CD4-positive, alpha-beta T cell treated with Interleukin-17A for 1 hour (primary cell): ENCODE measurements at places on chromosomes 13 and 19.

- no peak for DNase-seq
Measured at GRCh38 chr13:73261739-73262216, 203.0 kb downstream of the KLF5 start.

DNA sequence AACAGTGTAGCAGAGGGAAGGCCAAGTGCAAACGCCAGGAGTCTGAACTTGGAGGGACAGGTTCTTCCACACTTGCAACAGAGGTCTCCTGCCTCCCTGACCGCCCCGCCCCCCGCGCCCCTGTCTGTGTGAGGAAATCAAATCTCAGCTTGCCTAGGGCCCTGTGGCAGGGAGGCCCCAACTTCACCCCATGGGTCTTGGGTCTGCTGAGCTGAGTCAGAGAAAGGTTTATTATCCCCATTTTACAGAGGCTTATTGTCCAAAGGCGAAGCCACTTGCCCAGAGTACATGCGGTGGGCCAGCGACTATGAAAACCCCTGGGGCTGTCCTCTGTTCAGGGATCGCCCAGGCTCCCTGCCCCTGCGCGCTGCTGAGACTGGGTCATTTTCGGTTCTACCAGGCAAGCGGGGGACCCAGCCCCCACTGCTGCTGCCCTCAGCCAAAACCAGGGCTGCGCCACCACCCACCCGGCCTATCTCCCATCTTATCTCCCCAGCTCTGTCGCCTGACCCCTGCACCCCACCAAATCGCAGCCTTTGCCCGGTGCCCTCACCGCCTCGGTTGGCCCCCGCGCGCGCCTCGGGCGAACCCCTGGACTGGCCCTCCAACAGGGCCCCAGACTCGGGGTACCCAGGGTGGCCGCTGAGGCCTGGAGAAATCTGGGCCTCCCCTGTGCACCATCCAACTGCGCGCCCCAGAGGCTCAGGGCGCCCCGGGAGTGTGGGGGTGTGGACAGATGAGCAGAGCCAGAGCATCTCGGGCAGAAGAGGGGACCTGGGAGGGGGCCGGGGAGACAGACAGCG lies 850 bp upstream of the CERS4 start:
- DNase-seq = no peak

DNA sequence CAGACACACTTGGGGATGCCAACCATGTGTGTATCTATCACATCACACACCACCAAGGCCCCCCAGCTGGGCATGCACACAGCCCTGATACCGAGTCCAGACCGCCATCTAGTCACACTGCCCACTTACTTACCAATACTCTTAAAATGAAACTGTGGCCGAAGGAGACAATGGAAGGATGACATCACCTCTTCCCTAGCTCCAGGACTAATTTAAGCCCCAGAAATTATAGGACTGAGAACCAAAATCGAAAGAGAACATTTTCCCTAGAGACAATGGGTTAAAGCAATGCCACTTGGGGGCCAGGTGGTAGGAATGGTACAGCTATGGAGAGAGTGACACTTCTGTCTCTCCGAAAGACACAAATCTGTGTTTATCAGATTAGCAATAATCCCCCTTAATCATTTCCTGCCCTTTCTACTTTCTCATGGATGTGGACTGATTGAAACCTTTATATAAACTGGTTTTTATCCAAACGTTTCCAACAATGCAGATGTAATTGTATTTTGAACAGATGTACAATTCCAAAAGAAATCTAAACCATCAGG lies 663 bp upstream of the GGACT start:
- no peak for DNase-seq

GRCh38 chr13:46354156-46355087 lies 32.6 kb downstream of the RUBCNL start:
- peak; percentile 29 for DNase-seq

- DNase-seq = no peak
Measured at GRCh38 chr19:9875031-9875627, 40.0 kb downstream of the PIN1 start.

DNA sequence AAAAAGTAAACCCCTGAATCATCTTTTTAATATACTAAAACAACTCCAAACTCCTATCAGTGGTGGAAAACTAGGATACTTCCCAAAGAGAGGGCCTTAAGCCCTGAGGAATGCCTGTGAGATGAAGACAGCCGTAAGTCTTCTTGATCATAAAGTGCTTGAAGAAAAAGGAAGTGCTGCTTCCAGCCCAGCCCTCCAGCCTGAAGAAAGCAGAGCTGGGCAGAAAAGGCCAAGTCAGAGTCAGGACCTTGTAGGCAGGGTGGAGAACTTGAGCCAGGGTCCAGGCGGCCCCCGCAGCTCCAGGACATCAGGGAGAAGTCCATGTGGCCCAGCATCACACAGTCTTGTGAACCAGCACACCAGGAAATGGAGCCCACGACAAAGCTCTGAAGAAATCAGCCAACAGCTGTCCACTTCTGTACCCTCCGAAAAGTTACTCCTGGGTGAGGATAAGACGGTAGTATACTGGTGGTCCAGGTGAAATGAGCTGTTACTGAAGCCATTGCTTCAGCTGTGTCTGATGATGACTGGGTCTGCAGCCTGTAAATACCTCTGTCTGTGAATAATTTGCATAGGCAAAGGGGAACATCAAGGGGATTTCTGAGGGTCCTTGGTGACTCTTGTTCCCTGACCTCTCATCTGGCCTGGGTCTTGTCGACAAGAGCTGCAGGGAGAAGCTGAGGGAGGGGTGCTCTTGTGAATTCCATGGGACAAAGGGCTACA lies 18.7 kb upstream of the CRYL1 start:
- DNase-seq = no peak

- DNase-seq = peak; percentile 38
Measured at GRCh38 chr13:28100150-28101121, at the start of gene FLT3. Gene FLT3 (minus strand): TSS chr13:28100576. CDS start chr13:28100510, 66 bp downstream.

GRCh38 chr13:102873653-102874052 lies 27.8 kb downstream of the ERCC5 start:
- DNase-seq = no peak

- no peak for DNase-seq
Measured at GRCh38 chr13:39682788-39683187, 27.3 kb downstream of the COG6 start.

DNA sequence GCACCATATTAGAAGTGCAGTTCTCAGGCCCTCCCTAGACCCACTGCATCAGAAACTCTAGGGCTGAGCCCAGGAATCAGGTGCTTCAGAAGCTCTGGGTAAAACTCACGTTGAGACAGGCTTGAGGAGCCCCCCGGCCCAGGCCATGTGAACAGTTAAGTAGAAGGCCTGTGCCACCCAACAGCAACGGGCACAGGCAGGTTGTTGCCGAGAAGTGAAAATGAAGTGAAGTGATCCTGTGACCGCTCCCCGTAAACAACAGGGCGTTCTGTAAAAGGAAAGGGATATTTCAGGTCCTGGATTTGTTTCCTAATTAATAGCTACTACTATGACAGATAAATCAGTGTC lies 128.8 kb downstream of the ATP11A start:
- DNase-seq = no peak
